ENCODE measurements at places on chromosomes 12 and 14.

- H3K27me3 ChIP-seq = no peaks in the 10 kb centered on the region
- peaks cover 44% of the 10 kb centered on the region for H3K4me1 ChIP-seq
- H3K4me3 ChIP-seq = no peak overlapping the region
- peak; percentile 92 for DNase-seq
- H3K36me3 ChIP-seq = no peaks in the 10 kb centered on the region
- H3K27ac ChIP-seq = peak overlapping the region; percentile 96
These were observed 118.4 kb upstream of the NCOR2 start for GRCh38 chr12:124685689-124686369.

- no peaks in the 10 kb centered on the region for H3K4me1 ChIP-seq
- H3K36me3 ChIP-seq = no peaks in the 10 kb centered on the region
- H3K27ac ChIP-seq = no peak overlapping the region
These were observed 7.7 kb upstream of the TMEM132D start for GRCh38 chr12:129911428-129912049.

- H3K4me3 ChIP-seq = no peak overlapping the region
- H3K4me1 ChIP-seq = peaks cover 5% of the 10 kb centered on the region
- H3K27me3 ChIP-seq = no peaks in the 10 kb centered on the region
- H3K27ac ChIP-seq = no peak overlapping the region
- peaks cover 8% of the 10 kb centered on the region for H3K36me3 ChIP-seq
These were observed 5.3 kb downstream of the C2CD5 start for GRCh38 chr12:22539055-22539454.

- H3K27ac ChIP-seq = no peak overlapping the region
- no peaks in the 10 kb centered on the region for H3K36me3 ChIP-seq
- H3K27me3 ChIP-seq = no peaks in the 10 kb centered on the region
- H3K4me1 ChIP-seq = no peaks in the 10 kb centered on the region
- no peak for DNase-seq
- no peak overlapping the region for H3K4me3 ChIP-seq
These were observed 1470.7 kb downstream of the AACS start for GRCh38 chr12:126535971-126536370.

Measured in mesenchymal stem cell (in vitro differentiated cells and primary cell).